ENCODE measurements at places on chromosomes 12 and 14.

- no peak for DNase-seq
These were observed 9.6 kb upstream of the NPFF start for GRCh38 chr12:53516758-53517455.

- DNase-seq: no peak
These were observed 160.7 kb upstream of the ARID2 start for GRCh38 chr12:45568808-45569207.

- no peak for DNase-seq
These were observed 33.8 kb downstream of the WBP11 start for GRCh38 chr12:14769466-14769968.

- DNase-seq: no peak
These were observed 72.4 kb downstream of the IGF1 start for GRCh38 chr12:102407776-102408486.

DNA sequence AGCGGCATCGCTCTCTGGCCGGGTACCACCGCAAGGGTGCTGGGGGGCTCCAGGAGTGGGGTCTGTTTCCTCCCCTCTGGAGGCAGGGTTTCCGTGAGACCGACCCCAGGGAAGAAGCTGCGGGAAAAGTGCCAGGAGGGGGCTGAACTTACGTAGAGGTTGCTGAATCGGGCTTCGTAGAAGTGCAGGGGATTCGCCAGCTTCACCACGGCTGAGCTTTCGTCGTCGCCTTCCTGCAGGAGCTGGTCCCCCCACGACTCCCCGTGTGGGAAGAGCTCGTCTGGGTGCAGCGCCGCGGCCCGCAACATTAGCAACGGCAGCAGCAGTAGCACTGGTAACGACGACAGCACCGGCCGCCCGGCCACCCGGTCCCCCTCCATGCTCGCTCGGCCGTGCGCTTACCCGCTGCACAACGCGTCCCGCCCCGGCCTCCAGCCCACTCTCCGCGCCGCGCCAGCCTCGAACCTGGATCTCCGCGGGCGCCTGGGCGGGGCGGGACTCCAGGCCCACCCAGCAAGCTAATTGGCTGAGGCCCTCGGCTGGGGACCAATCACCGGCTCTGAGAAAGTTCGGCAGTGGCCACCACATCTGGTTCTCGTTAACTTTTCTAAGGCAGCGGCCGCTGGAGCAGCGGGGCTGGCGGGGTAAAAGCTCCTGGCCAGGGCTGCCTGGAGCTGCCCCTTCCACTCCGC is at the start of gene NID2:
NID2 (minus strand) TSS at position 445 of the 692 bp plus-strand sequence; CDS start at position 380, 65 bp downstream.
- DNase-seq: no peak

- DNase-seq: no peak
These were observed 196.9 kb downstream of the BCL11B start for GRCh38 chr14:99075061-99075460.

DNA sequence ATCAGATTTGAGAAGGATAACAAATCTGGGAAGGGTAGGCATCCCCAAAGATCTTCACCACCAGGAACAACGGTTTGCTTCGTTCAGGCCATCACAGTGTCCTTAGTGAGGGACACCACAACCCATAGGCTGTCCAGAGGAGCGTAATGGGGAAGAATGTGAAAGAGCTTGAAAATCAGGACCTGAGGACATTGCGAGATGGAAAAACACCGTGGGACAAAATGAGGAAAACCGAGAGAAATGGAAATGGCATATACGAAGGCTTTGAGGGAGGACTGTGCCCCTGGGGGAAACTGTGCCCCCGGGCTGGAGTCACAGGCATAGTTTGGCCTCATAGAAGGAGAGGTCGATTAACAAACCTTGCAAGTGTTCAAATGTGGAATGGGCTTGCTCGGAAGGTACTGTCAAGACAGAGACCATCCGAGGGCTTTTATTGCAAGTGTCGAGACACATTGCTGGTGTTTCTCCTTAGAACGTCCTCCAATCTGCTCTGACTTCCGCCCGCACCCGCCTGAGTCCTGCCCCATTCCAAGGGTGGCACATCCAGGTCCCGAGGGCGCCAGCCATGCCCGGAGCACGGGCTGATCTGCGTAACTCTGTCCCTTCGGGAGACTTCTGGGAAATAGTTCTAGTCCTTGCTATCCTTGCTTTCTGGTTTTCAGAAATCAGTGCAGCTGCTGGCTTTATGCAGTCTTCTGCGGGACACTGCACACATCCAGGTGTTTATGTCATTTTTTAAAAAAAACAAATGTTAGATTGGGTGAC is 885 bp upstream of the PALS1 start:
- peak; percentile 2 for DNase-seq

DNA sequence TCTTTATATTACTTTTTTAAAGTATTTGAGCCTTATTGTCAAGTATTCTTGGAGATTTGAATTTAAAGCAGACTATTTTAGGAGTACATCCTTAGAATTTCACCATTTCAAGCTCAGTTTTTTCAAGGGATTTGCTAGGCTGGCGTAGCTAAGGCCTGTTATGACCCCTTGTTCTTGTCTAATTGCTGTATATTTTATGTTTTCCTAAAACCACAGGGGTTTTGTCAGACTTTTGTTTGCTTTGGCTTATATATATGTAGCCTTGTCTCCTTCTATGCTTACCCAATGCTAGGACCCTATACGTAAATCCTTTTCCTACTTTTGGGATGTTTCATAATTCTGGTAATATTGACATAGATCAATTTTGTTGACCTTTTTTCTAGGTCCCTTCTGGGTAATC is 147.0 kb upstream of the SYT10 start:
- no peak for DNase-seq

- no peak for DNase-seq
These were observed 93.6 kb upstream of the TMTC2 start for GRCh38 chr12:82593143-82593542.

DNA sequence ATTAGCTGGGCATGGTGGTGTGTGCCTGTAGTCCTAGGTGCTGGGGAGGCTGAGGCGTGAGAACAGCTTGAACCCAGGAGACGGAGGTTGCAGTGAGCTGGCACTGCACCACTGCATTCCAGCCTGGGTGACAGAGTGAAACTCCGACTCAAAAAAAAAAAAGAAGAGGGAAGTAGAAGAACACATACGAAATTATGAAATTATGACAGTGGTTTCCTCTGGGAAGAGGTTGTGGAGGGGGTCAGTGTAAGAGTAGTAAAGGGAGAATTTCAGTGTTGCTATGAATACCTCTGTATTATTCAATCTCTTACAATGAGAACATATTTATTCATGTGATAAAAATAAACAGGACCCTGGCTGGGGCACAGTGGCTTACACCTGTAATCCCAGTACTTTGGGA is 24.7 kb upstream of the CSRNP2 start:
- DNase-seq: no peak

GRCh38 chr12:56224954-56225353 is 812 bp downstream of the NABP2 start:
- no peak for DNase-seq

- DNase-seq: no peak
These were observed 44.4 kb downstream of the DDX51 start for GRCh38 chr12:132099739-132100138.

DNA sequence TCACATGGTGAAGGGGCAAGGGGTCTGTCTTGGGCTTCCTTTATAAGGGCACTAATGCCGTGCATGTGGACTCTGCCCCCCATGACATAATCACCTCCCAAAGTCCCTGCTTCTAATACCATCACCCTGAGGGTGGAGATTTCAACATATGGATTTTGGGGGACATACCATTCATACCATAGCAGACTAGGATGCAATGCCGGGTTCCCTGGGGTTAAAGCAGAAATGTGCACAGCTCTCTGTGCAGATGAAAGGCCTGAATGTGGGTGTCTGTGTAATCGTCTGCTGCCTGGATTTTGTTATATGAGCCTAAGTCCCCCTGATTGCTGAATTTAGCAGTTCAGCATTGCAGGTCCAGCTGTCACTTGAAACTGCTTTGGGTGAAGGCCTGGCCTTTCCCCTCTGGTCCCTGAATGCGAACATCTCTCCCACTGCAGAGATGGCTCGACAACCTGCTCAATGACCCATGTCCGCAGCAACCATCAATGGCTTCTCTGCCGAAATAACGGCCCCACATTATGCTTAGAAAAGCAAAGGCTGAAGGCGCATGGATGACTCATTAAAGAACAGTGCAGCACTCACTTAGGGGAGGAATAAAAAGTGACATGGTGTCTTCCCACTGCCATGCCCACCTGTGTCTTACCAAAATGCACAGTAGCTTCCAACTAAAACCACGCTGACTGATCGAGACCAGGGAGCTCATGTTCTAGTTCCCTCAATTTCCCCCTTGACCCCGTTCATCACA is 286.3 kb downstream of the DPF3 start:
- no peak for DNase-seq

- no peak for DNase-seq
These were observed 33.9 kb upstream of the CDKN3 start for GRCh38 chr14:54362759-54363437.

DNA sequence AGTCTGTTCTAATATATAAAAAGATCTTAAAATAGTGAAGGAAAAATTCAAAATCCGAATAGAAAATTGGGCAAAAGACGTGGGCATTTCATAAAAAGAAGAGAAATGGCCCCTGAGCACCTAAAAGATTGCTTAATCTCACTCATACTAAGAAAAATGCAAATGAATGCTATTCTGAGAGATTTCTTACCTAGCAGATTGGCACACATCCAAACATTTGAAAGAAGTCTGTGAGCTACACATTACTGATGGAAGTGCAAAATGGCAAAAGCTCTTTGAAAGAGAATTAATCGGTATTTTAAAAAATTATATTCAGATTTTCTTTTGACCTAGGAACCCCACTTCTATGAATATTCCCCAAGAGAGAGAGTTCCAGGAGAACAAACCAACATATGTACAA is 280.4 kb upstream of the GARIN6 start:
- no peak for DNase-seq

DNA sequence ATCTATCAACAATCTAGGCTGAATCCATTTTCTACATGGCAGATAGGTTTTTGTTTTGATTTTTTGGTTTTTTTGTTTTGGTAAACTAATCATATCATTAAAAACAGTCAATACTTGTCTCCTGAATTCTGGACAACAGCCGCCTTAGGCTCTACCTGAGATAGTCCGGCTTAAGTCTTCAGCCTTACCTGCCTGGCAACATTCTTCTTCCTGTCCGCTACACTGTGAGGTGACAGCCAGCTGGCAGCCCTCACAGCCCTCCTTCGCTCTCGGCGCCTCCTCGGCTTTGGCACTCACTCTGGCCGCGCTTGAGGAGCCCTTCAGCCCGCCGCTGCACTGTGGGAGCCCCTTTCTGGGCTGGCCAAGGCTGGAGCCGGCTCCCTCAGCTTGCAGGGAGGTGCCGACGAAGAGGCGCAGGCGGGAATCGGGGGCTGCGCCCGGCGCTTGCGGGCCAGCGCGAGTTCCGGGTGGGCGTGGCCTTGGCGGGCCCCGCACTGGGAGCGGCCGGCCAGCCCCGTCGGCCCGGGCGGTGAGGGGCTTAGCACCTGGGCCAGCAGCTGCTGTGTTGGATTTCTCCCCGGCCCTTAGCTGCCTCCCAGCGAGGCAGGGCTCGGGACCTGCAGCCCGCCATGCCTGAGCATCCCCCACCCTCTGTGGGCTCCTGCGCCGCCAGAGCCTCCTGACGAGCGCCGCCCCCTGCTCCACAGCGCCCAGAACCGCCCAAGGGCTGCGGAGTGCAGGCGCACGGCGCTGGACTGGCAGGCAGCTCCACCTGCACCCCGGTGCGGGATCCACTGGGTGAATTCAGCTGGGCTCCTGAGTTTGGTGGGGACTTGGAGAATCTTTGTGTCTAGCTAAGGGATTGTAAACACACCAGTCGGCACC is 49.0 kb downstream of the MDGA2 start:
- DNase-seq: no peak

DNA sequence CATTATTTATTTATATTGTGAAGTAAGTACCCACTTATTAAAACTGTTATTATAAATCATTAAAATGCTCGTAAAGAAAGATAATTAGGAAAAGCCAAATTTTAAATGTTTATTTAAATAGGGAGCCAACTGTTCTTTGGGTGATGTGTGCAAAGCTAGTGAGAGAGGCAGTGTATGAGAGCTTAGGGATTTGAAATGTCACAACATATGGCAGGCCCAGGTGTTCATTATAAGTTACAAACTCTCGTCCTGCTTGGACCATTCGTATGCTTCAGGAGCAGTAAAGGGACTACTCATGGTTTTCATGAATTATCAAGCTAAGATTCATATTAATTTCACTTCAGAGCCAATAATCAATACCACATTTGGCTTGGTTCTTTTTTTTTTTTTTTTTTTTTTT is 154.5 kb downstream of the TGFB3 start:
- no peak for DNase-seq

DNA sequence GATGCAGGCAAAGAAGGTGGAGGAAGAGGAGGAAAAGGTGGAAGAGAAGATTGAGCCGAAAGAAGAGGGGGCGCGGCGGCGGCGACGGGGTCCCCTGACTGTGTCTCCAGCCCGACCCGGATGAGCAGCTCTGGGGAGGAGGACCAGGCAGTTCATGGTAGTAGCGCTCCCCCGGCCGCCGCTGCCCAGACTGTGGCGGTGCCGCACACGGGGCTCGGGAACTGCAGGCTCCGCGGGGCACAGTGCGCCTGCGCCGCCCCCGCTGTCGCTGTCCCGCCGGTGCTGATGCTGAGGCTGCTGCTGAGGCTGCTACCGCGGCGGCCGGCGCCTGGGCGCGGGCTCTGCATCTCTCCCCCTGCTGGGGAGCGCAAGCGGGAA is at the start of gene KCNH5:
KCNH5 (minus strand) TSS at position 225 of the 378 bp plus-strand sequence. CDS start 272 bp downstream, outside the sequence.
- DNase-seq: no peak

GRCh38 chr12:52873832-52874572 is 25.2 kb upstream of the KRT78 start:
- peak; percentile 14 for DNase-seq

GRCh38 chr12:128056136-128056801 is 210.7 kb upstream of the TMEM132C start:
- DNase-seq: no peak

DNA sequence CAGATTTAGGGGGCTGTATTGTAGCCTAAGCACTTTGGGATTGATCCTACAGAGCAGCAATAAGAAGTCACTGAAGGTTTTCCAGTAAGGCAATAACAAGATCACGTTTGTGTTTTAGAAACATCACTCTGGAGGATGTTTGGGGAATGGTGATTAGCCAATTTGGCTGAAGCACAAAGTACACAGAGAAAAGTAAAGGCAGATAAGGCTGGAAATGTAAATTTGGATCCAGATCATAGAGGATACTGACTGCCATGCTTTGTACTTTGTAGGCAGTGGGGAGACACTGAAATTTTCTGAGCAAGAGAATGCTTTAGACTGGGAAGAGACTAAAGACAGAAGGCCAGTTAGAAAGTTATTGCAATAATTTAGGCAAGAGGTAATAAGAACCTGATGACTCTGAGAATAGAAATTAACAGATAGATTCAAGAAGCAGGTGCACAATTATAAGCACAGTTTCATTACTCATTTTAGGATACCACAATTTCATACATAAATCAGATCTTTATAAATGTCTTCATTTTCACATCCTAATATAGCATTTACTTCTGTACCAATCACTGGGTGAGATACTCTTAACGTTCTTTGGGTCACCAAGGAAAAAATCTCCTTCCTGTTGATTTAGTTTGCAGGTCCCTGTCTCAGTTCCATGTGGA is 314.5 kb upstream of the GARIN6 start:
- DNase-seq: no peak

Measured in stimulated activated CD4-positive, alpha-beta T cell treated with anti-CD3 and anti-CD28 coated beads, Interleukin-1b, Interleukin-23, amount 100 ng/mL, for 1 hour (primary cell).